ENCODE measurements at places on chromosomes 12 and 14.

- DNase-seq = no peak
Observed at GRCh38 chr12:66664076-66664475, 14.8 kb downstream of the GRIP1 start.

GRCh38 chr14:79413734-79414428 is 797.4 kb downstream of the DIO2 start:
- DNase-seq = no peak

GRCh38 chr12:47114481-47114892 is 34.7 kb upstream of the AMIGO2 start:
- no peak for DNase-seq

- no peak for DNase-seq
Observed at GRCh38 chr12:57099047-57099714, 10.3 kb downstream of the NAB2 start.

DNA sequence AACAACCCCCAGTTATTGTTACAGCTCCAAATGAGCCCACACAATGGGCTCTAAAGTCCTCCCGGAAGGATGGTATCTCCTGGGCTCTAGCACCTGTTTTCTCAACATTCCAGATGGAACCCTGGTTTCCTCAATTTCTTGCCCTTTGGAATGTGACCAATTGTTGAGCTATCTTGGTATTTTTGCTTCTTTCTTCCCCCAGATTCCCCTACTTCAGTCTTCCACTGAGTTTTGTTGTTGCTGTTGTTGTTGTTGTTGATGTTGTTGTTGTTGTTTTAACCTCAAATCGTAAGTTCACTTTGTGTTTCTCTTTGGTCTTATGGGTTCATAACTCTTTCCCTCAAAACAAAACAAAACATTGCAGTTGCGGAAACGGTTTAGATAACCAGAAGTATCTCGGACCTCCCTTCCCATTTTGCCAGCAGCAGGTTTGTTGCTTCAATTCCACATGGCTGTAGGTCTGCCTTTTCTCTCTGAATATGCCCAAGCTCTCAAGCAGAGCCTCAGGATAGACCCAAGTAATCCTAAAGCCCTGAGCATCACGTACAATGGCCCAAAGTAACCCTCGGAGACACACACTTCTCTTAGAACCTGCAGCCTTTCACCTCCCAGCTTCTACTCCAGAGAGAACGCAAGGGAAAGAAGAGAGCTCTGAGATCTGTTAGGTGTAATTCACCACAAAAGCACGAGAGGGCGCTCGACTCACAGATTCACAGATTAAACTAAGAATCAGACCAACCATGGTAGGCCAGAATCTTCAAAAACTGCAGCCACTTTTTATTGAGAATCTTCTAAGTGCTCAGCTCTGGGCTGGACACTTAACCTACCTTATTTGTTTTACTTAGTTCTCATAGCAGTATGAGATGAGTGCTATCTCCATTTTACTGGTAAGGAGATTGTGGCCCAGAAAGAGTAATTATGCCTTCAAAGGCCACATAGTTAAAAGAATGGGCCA is 1.0 kb upstream of the DDX23 start:
- DNase-seq = peak; percentile 76

DNA sequence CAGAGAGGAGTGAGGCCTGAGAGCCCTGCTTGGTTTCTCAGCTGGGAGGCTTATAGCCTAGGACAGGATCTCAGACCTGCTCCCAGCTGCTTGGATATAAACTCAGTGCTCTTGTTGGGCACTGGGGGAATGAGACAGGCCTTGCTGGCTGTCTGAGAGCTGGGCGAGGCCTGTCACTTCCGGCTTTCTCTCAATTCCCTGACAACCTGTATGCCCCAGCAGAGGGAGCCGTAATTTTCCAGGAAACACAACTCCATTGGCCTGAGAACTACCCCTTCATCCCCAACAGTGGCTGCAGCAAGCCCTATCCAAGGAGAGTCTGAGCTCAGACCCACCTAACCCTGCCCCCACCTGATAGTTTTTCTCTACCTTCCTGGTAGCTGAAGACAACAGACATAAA is 258.3 kb upstream of the STXBP6 start:
- no peak for DNase-seq

DNA sequence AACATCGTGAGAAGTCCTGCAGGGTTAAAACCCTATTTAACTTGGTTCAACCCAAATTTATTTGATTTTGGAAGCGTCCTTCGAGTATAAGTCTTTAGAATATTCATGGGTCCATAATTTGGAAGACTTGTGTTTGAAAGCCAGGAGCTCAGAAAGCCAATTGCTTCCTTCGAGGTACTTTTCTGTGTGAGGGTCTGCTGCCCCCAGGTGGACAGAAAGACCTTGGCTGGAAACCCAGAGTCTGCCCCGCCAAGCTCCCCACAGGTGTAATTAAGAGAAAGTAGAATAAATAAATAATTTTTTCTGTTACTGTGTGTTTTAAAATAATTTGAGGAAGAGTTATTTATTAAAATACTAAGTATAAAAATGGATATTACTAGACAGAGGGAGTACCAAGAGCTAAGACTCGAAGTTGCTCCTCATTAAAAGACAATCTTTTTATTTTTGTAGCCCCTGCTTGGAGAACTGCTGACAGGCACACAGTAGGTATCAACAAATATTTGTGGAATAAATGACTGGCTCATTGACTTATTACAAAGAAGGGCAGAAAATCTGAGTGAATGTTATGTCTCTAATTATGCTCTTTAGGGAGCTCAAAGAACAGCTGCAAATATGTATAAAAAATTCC is 105.8 kb downstream of the PAH start:
- DNase-seq = peak; percentile 15

GRCh38 chr12:1122786-1123185 is 131.8 kb downstream of the ERC1 start:
- DNase-seq = no peak

DNA sequence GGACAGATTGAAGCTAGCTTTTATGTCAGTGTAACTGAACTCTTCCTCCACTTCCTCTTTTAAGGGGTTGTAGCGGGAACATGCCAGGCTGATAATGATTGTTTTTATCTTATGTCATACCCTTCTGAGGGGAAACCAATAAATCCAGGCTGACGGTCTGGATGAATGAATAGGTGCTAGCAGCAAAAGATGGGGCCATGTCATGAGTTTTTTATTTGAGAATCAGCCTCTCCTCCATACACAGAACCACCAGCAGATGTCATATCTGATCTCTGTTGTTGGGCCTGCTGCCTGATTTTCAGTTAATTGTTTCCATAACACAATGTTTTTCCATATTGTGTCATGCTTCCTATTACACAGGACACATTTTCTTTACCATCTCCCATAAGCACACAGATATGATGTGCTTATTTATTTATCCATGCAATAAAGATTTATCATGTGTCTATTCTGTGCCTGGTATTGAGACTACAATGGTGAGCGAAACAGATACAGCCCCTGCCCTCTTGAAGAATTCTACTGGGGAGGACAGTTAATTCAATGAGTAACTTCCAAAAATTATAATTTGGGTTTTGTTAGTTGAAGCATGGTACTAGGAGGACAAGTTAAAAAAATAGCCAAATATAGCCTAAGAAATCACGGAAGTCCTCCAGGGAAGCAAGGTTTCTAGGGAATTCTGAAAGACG is 33.6 kb upstream of the CRY1 start:
- peak; percentile 28 for DNase-seq

DNA sequence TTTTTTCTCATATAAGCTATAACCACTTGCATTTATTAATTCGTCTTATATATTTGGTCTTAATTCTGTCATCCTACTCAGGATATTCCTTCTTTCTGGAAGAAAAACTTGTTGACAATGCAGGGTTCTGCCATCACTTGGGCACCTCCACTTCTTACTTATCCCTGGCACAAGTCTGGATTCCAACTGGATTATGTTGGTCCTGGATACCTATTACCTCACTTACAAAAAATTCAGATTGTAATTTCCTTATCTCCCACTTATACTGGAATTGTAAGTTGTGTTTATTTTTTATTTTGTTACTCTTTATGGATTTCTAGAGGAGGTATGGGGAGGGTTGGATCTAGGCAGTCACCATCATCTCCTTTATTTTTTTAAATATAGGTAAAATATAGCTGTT is 36.7 kb downstream of the LRRIQ1 start:
- DNase-seq = no peak

DNA sequence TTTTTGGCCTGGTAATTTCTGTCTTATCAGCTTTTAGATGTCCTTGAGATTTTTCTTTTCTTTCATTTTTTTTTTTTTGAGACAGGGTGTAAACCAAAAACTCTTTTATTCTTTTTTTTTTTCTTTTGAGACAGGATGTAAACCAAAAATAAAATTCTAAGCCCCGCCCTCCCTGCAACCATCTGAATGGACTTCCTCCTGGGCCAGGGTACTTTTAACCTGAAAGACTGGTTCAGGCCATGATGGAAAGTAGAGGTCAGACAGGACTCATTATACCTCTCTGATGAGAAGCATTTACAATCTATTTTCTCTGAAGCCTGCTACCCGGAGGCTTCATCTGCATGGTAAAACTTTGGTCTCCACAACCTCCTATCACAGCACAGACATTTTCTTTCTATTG is 33.5 kb upstream of the TCL1B start:
- DNase-seq = no peak

- peak; percentile 28 for DNase-seq
Observed at GRCh38 chr14:37150414-37150813, 22.0 kb downstream of the SLC25A21 start.

DNA sequence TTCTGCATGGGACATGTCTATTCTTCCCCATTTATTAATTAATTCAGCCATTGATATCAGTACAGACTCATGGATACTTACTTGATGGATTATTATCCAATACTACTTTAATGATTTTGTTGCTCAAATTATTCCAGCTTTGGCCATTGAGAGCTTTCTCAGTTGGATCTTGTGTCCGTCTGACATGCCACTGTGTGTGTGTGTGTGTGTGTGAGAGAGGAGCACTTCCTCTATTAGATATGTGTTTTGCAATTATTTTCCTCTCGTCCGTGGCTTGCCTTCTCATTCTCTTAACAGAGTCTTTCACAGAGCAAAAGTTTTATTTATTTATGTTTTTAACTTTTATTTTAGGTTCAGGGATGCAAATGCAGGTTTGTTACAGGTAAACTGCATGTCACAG is 194.2 kb downstream of the ADGRD1 start:
- DNase-seq = no peak

- no peak for DNase-seq
Observed at GRCh38 chr14:35134329-35135123, 12.2 kb downstream of the PRORP start.

DNA sequence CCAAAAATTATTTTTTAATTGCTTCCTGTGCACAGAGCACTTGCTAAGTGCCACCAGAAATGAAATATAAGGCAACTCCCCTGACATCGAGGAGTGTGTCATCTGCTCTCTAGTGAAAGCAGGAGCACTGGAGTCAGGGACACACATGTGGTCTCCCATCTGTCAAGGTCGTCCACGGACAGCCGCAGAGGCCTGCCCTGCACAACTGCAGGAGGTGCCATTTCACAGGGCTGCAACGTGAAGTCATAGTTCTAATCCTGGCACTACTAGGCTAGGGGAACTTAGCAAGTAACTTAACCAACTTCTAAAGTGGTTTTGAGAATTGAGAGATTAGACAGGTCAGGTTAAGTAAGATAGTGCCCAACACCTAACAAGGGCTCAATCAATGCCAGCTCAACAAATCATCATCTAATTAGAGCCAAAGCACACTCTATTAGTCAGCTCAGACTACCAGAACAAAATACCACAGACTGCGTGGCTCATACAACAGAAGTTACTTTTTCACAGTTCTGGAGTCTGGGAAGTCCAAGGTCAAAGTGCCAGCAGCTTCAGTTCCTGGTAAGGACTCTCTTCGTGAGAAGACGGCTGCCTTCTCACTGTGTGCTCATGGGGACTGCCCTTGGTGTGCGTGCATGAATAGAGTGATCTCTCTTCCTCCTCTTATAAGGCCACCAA is 30.7 kb downstream of the FOXN3 start:
- no peak for DNase-seq

GRCh38 chr14:76867516-76868453 is 41.6 kb downstream of the LRRC74A start:
- no peak for DNase-seq

DNA sequence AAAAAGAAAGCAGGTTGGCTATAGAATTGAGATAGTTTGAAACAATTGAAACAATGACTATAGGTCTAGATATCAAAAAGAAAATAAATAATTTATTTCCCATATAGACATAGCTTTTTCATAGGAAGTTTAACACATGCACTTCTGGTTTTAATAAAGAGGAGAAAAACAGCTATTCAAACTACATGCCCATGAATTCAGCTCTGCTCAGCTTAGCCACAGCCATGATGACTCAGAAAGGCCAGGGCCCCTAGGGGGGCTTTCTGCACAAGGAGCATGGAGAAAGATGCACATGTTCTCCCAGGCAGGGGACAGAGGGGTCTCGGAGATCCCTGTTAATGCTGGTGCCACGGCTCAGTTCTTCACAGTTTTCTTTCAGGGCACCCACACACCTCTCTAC is 114.0 kb downstream of the GALC start:
- DNase-seq = no peak

DNA sequence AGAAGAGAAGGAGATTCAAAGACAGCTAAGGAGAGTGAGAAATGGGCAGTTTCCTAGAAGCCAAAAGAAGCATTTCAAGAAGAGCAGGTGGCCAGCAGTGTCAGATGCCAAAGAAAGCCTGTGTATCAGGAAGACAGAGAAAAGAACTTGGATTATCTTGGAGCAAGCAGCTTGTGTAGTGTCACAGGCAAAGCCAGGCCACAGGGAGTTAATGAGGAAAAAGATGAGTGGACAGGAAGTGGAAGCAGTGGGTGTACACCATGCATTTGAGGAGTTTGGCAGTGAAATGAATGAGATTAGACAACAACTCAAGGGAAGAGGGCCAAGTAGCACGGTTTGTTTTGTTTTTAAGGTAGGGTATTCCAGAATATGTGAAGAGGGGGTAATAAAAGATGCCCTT is 5.6 kb upstream of the MYH7 start:
- DNase-seq = peak; percentile 7

GRCh38 chr14:89963288-89963978 is 7.7 kb downstream of the TDP1 start:
- DNase-seq = no peak

DNA sequence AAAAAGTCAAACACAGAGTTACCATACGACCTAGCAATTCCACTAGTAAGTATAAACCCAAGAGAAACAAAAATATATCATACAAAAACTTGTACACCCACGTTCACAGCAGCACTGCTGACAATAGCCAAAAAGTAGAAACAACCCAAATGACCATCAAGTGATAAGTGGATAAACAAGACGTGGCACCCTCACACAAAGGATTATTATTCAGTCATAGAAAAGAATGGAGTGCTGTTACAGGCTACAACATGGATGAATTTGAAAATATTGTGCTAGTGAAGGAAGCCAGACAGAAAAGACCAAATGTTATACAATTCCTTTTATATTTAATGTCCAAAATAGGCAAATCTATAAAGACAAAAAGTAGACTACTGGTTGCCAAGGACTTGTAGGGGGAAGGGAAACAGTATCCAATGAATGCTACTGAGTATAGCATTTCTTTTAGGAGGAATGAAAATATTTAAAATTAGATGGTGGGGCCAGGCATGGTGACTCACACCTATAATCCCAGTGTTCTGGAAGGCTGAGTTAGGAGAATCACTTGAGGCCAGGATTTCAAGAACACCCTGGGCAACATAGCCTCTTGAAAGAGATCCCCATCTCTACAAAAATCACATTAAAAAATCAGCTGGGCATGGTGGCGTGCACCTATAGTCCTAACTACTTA is 41.9 kb downstream of the SPTLC2 start:
- DNase-seq = no peak

GRCh38 chr12:4293299-4293965 is 19.9 kb downstream of the CCND2 start:
- no peak for DNase-seq

Measured in LNCaP clone FGC (cell line).